ENCODE measurements at places on chromosomes 11 and 22.

GRCh38 chr11:62930666-62931065 lies 9.5 kb upstream of the CHRM1 start:
- no peak for ATAC-seq

- no peak for ATAC-seq
These were observed 44.1 kb downstream of the USP28 start for GRCh38 chr11:113831314-113831713.

GRCh38 chr11:82867495-82868082 lies 32.6 kb downstream of the PRCP start:
- ATAC-seq: peak; percentile 47

DNA sequence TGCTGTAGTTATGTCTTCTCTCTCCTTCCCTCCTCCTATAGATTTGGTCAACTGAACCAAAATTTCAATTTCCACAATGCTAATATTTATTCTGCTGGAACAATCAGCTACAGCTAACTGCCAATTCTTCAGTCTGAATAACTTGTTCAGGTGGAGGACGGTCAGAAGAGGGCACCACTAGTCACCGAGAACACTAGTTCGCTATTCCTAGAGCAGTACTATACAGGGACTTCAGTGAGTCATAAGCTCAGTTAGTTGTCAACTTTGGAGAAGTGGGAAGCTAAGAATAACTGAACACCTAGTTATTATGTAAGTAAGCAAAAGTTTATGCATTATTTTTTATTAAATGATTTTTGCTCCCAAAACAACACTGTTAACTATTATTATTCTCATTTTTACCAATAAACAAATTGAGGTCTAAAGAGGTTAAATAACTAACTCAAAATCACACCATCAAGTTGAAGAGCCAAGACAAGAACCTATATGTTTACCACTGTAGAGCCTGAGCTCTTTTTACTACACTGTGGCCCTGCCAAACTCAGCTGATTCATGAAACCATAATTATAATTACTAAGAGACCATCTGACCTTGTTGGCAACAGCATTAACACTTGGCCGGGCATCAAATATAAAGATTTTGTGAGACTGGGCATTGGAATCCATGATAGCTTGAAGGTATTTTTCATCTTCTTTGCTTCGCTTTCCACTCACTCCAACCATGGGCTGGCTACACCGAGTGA lies 59.0 kb downstream of the CEP57 start:
- peak; percentile 84 for ATAC-seq

DNA sequence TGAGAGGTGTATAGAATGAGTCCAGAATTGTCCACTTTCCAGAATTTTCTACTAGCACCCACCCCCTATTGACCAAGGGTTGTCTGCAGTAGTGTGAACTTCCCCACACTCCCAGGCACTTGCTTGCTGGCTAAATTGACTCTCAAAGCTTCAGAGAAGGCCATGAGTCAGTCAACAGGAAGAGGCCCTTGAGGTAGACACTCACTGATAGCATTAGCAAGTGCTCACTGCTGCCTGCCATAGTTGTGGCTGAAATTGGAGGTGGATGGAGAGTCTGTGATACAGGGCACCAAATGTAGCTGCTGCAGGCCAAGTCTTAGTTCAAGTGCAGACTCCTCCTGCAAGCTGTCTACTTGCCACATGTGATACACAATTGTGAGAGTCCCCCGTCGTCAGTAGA lies 156.8 kb downstream of the SPON1 start:
- no peak for ATAC-seq

DNA sequence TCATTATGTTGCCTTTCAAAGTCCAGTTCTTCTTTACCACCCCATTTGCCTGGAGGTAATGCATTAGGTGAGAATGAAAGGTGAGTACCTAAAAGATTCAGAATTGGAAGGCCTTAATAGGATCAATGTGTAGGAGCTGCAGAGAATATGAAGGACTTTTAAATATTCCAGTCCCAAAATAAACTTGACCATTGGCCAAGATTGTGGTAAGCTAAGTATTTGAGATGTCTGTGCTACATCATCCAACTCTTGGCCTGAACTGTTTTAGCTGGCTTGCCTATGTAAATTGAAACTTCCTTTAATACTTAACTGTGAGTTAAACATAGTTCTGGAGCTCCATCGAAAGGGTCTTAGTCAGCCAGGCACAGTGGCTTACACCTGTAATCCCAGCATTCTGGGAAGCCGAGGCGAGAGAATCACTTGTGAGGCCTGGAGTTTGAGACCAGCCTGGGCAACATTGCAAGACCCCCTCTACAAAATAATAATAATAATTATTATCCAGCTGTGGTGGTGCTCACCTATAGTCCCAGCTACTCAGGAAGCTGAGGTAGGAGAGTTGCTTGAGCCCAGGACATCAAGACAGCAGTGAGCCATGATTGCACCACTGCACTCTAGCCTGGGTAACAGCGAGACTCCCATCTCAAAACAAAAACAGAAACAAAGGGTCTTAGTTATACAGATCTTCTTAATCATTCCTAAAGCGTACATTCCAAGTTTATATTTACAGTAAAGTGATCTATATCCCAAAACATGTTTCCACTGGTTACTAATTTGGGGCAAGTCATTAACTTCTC lies 29.8 kb downstream of the MTMR3 start:
- no peak for ATAC-seq

Data from gastroesophageal sphincter (tissue), 4 donors.